B cell (primary cell): ENCODE measurements at places on chromosomes 7 and 10. TPM values are rescaled to one million over a fixed set of nuclear protein-coding genes. Genes with fewer than 3 reads are reported as not detected.

Gene LFNG
- total RNA-seq = 208 and 221 TPM in 2 replicates

GRCh38 chr7:95481271-95482165 is 4.2 kb upstream of the ASB4 start:
- no peak for DNase-seq

DNA sequence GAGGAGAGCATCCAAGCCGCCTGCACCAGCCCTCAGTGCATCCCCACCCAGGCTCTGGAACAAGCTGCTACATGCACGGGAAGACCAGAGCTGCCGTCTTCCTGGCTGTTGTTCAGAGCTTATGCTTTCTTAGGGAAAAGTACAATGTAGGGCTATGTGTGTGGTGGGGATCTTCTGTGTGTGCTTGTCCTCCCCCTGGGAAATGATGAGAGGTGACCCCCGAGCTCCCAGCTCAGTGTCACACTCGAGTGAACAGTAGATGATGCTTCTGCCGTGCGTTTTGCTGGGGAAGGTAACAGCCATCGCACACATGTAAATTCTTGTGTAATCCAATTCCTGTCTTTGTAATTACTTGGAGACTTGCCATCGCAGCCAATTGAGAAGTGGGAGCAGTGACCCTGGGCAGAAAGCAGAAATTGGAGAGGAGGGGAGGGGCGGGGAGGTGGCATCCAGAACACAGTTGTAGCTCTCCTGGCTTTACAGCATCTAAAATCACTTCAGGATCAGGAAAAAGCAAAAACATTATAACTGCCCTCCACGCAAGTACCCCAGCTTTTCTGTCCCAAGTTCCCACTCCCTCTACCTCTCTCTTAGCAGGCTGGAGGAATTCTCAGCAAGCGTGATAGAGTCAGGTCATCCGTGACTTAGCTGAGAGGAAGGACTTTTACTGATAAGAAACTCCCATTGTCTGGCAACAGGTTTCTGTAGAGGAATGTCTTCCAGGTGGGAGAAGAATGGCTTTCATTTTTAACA is 149.6 kb downstream of the TCF7L2 start:
- DNase-seq = no peak

Gene HOXA9
- total RNA-seq = not detected in 2 replicates

GRCh38 chr7:143393267-143394041 is 12.3 kb downstream of the ZYX start:
- DNase-seq = no peak

Gene OR6V1
- total RNA-seq = not detected in 2 replicates

DNA sequence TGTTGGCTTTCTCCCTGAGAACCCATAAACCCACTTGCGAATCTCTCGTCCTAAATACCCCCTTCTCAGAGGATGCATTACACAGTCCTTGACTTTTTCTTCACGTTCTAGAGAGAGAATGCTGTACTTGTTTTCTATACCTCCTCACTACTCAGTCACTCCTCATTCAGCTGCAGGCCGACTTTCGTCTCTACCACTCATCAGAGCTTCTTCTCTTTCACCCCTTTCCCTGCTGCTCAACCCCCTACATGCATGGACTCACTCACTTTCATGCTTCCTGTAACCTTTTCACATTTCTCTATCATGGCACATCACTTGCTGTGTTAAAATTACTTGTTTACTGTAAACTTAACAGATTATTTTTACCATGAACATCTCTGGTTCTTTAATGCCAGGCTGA is 19.8 kb downstream of the MDFIC start:
- DNase-seq = no peak

DNA sequence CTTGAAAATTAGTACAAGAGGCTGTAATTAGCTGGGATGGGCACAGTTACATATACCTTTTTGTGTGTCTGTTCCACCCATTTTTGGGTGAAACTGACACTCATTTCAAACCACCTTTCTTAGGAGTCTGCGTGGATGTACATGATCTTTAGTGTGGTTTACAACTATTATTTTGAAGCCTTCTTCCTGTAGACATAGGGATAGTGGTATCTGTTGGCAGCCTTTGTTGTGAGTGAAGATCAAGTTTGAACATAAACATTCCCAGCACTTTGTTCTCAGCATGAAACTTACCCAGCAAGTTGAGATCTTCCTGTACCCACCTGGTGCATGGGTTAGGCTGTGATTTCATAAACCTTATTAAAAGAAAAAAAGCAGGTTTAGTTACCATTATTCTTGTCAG is 2.0 kb downstream of the BAG3 start:
- no peak for DNase-seq

DNA sequence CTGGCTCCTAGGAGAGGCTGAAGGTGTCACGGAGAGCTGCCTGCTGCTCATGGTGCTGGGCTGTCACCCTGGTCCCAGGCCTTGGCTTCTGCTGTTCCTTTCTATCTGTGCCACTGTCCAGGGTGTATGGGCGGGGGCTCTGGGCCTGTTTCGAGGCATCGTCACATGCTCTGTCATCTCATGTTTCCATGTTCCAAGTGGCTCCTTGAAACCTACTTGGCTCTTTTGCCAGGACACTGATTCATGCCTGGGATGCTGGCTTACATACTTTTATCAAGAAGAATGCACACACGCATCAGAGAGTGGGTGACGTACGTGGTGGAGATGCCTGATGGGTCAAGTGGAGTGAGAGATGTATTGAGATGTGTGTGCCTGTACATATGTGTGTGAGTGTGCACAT is 50.9 kb downstream of the ADCY1 start:
- DNase-seq = no peak

DNA sequence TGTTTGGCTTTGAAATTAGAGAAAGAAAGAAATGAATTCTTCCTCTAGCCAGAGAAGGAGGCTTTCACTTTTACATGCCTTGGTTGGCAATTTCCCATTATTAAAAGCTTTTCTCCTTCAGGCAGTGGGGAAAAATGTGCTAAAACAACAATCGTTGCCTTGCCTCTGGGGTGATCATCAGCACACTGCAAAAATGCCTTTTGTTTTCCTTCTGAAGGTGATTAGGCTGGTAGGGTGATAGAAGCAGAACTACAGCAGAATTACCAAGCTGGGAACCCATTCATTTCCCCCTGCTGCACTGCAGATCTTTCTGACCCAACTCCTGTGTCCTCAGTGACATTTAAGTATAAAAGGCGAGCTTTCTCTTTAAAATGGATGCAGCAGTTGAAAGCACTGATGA is 22.2 kb downstream of the ANK3 start:
- DNase-seq = no peak

GRCh38 chr10:116324227-116324950 is at the start of gene CCDC172:
TSS of gene CCDC172 (plus strand) at chr10:116324448. CDS start at chr10:116325012, 564 bp downstream.
- DNase-seq = no peak

Gene TBX20
- 0.25 TPM in 1 of 2 replicates, not detected in the other for total RNA-seq

- DNase-seq = no peak
These were observed 110.4 kb downstream of the TRIL start for GRCh38 chr7:28847681-28848080.

GRCh38 chr10:96588060-96588554 is 1.3 kb upstream of the TM9SF3 start:
- DNase-seq = no peak

DNA sequence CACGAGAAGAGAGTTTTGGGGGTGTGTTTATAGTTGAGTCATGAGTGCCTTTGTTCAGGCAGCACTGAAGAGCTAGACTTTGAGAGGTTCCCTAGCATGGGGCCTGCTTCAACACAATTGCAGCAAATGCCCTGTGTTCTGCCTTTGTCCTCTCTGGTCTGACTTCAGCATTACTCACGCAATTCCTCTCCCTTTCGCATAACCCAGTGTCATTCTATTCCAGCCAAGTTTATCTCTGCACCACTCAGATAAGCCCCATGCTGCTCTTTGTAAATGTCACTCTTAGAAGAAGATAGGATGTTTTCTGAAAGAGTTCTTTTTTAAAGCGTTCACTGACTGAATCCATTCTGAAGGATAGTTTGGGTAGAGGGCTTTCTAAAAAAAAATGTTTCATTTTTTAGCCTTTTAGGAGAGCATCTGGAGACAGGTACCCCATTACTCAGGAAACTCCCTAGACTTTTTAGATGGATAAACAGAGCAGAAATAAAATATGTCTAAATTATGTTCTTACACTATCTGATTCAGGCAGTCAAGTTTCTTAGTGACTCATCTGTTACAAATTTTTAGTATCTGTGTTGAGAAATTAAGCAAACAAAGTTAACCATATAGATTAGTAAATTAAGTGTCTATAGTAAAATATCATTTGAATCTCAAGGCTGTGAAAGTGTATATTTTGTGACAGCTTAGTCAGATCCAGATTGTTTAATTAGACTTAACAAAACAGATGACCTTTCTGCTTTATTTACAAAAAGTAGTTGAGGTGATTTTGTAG is 318.5 kb downstream of the GPR158 start:
- DNase-seq = no peak

Gene BICC1
- total RNA-seq = not detected in 2 replicates

DNA sequence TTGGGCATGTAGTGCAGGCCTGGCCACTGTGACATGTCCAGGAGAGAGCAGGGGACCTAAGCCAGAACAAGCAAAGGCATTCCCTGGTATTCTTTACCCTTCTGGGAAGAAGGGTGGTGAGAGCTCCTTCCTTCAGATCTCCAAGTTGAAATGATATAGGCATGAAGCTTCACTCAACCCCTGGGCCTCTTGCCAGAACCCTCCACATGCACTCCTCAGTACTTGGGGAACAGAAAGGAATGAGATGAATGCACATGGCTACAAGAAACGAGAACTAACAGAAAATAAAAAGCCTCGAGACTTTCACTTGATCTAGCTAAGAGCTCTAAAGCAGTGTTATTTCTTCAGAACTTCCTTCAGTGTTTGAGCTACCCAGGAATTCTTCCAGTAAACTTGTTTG is 262.2 kb downstream of the ETV1 start:
- DNase-seq = no peak

Gene TUBB8
- 0.75 and 0.84 TPM in 2 replicates for total RNA-seq

Gene LIPF
- total RNA-seq = not detected in 2 replicates

Gene ZNF727
- total RNA-seq = 0.83 and 1.2 TPM in 2 replicates
